ENCODE measurements at places on chromosomes 5 and 9. TPM values are rescaled to one million over a fixed set of nuclear protein-coding genes. Genes with fewer than 3 reads are reported as not detected.
A peak's percentile ranks its signal among the peaks of the same experiment; 100 is the strongest.

DNA sequence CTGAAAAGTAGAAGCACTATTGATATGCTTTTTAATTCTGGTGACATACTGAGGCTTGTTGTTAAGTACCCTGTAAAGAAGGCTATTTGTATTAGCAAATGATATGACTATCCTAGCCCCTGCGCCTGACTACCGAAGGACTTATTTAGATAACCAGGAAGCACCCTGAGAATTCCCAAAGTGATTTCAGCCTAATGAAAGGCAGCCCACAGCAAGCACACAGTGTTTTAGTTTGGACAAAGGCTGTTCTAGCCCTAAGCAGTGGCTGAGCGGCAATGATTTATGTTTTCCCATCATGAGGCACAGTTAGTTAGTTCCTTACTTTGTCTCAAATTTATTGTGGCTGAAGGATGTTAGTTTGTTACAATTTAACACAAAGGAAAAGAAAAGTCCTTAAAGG is 235.3 kb downstream of the KCTD16 start:
- no peak for DNase-seq

DNA sequence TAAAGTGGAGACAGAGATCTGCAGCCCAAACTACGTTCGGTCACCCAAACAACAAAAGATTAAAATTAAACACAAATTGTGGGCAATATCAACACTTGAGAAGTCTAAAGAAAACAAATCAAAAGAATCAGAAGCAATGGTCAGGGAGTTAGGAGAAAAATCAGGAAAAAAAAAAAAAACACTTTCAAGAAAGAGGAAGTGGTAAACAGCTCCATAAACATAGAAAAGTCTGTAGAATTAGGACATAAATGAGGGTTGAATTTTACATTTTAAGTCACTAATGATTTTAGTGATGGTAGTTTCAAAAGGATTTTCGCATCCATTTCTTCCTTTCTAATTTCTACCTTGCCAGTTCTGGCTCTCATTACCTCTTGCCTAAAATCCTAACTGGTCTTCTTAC is 10.1 kb downstream of the RNF145 start:
- no peak for DNase-seq

LRRC19 gene
- total RNA-seq: not detected

GRCh38 chr5:146622391-146622790 is 106.4 kb upstream of the GPR151 start:
- DNase-seq: no peak

GRCh38 chr9:91407580-91408318 is 15.9 kb downstream of the NFIL3 start:
- no peak for DNase-seq

GRCh38 chr9:37977851-37978480 is 74.0 kb upstream of the SLC25A51 start:
- no peak for DNase-seq

GRCh38 chr5:165871291-165871690 is 2365.9 kb downstream of the MAT2B start:
- no peak for DNase-seq

SPINK13 gene
- total RNA-seq: not detected

DNA sequence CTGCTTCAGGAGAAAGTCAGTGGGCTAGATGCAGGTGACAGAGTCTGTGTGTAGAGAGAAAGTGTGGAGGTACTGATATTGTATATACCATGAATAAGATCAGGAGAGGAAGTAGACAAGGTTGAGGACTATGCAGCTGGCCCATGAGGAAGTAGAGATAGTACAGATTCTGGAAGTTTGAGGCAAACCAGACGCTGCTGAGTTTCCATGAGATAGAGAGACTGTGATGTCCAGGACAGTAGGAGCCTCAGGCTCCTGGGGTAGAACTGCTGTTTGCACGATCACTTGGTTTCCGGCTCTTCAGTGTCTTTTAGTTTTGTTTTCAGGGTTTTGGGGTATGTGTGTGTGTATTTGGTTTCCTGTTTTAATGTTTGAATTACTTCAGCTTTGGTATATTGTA is 13.6 kb downstream of the OTULINL start:
- DNase-seq: no peak

CKMT2 gene
- not detected for total RNA-seq

DNA sequence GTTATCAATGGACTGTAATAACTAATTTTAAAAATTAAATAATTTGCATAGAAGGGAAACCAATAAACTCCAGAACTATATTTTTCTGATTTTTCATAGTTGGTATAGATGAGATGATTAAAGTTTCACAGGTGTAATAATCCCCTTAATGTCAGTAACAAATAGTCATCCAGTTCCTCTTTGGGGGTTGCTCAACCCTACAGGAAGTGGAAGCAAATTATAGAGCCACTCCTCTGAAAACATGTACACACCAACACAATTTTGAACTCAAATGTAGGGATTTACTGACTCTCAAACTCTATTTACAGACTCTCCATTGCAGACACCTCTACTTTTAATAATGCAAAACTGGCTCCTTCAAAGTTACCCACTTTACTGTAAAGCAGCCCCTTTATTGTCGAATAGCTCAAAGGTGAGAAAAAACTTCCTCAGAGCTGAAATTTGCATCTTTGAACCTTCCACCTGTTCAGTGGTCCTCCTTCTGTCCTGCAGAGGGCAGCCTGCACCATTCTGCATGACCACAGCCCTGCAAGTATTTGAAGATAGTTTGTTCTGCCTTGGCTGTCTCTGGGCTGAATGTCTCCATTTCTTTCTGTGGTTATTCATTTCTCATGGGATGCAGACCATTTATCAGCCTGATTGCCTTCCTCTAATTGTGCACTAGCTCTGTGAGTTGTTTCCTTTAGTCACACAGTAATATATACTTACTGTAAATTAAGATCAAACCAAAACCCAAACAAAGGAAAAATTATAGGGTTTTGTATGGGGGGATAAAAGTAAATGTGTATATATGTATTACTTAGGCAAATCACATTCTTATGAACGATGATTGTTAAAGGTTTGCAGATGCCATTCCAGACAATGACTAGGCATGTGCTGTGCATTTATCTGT is 383.2 kb upstream of the SGCD start:
- DNase-seq: peak; percentile 5

SETD9 gene
- total RNA-seq: 19.6 TPM
